Lower lobe of right lung (tissue), 2 donors: ENCODE measurements at places on chromosomes 16 and 17.

- peak within 1 kb of the TSS; percentile 67 for H3K27ac ChIP-seq
- H3K4me1 ChIP-seq, result peaks cover 9% of the 10 kb centered on the region
- peaks cover 28% of the 10 kb centered on the region for H3K27me3 ChIP-seq
- peak; percentile 89 for DNase-seq
- no peaks in the 10 kb centered on the region for H3K36me3 ChIP-seq
Observed at GRCh38 chr16:23835390-23836077, at the start of gene PRKCB. Gene PRKCB, plus strand, starts transcription at chr16:23835983.

DNA sequence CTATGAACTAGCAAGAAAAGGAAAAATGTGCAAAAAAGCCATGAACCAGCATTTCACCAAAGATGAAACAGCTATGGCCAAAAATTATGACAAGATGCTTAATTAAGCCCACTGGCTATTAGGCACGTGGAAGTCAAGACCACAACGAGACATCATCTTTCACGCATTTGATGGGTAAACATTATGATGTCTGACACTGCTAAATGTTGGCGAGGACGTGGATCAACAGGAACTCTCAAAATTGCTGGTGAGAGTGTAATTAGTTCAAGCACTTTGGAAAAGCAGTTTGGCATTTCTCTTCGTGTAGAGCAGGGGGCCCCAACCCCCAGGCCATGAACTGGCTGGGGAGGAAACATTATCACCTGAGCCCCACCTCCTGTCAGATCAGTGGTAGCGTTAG lies 39.6 kb upstream of the ADGRG1 start:
- no peaks in the 10 kb centered on the region for H3K27me3 ChIP-seq
- no peak overlapping the region for H3K4me3 ChIP-seq
- H3K27ac ChIP-seq, result no peak overlapping the region
- H3K36me3 ChIP-seq, result no peaks in the 10 kb centered on the region
- DNase-seq, result no peak

- DNase-seq, result no peak
- peak overlapping the region; percentile 34 for H3K4me3 ChIP-seq
- no peaks in the 10 kb centered on the region for H3K36me3 ChIP-seq
- H3K4me1 ChIP-seq, result peaks cover 32% of the 10 kb centered on the region
Observed at GRCh38 chr17:82338858-82339633, 5.5 kb upstream of the SECTM1 start.

DNA sequence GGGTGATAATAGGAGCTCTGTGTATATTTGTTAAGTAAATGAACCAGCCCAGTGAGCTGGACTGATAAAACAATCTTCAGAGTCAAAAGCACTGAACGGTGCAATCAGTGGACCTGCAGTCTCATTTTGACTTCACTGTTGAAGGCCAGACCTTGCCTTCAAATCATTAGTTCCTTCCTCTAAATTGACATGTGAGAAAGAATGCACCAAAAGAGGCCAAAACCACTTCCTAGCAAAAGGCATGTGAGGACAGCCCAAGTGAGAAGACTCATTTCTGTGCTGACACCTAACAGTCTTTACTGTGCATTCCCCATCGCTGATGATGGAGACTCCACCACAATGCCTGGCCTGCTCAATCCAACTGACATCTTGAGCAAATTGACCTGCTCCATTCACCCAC lies 10.6 kb downstream of the GTF3C1 start:
- H3K4me1 ChIP-seq, result no peaks in the 10 kb centered on the region
- H3K4me3 ChIP-seq, result no peak overlapping the region
- H3K36me3 ChIP-seq, result peaks cover 98% of the 10 kb centered on the region

GRCh38 chr16:12907670-12908233 lies 6.4 kb downstream of the SHISA9 start:
- no peaks in the 10 kb centered on the region for H3K4me1 ChIP-seq
- H3K27me3 ChIP-seq, result peaks cover 50% of the 10 kb centered on the region
- H3K4me3 ChIP-seq, result no peak overlapping the region
- no peak overlapping the region for H3K27ac ChIP-seq

DNA sequence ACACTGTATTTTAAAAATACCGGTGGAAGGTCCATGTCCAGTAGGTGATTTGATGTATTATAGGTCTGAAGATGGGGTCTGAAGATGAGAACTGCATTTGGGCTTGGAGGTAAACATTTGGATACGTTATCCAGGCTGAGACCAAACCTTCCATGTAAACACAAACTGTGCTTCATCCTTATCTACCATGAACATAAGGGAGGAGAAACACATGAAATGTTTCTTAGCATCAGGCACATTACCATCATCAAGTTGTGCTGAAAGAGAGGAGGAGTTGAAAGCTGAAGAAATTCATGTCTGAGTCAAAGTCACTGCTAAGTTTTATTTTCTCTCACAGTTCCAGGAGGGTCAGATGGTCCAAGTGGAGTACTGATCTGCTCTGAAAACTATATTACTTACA lies 11.4 kb downstream of the SF3B3 start:
- H3K27me3 ChIP-seq, result no peaks in the 10 kb centered on the region
- H3K36me3 ChIP-seq, result peaks cover 100% of the 10 kb centered on the region
- H3K27ac ChIP-seq, result no peak overlapping the region
- H3K4me1 ChIP-seq, result no peaks in the 10 kb centered on the region

- peaks cover 9% of the 10 kb centered on the region for H3K4me1 ChIP-seq
- no peak for DNase-seq
- H3K36me3 ChIP-seq, result peaks cover 50% of the 10 kb centered on the region
- no peak overlapping the region for H3K27ac ChIP-seq
- H3K4me3 ChIP-seq, result no peak overlapping the region
- no peaks in the 10 kb centered on the region for H3K27me3 ChIP-seq
Observed at GRCh38 chr17:82772026-82772425, 20.2 kb downstream of the TBCD start.
